Transverse colon (tissue), 4 donors: ENCODE measurements at places on chromosomes 3 and 15. TPM values are rescaled to one million over a fixed set of nuclear protein-coding genes. Genes with fewer than 3 reads are reported as not detected.

DNAH12 gene
- total RNA-seq: not detected

TTC23 gene
- 15.6 TPM for total RNA-seq

GPR160 gene
- 93.5 TPM for total RNA-seq

IREB2 gene
- total RNA-seq: 71.7 TPM

TMEM108 gene
- 0.80 TPM for total RNA-seq

GOLGA6L10 gene
- 1.2 TPM for total RNA-seq

GATM gene
- total RNA-seq: 17.8 TPM

PLCH1 gene
- total RNA-seq: 8.2 TPM

MESP2 gene
- 0.96 TPM for total RNA-seq

IMPG2 gene
- 0.32 TPM for total RNA-seq

REC114 gene
- total RNA-seq: not detected

SYNM gene
- 414 TPM for total RNA-seq

NCK1 gene
- total RNA-seq: 71.4 TPM

EPHA6 gene
- total RNA-seq: 2.2 TPM

LDHAL6B gene
- total RNA-seq: not detected

ASB14 gene
- not detected for total RNA-seq

MORC1 gene
- total RNA-seq: not detected

SI gene
- 24.8 TPM for total RNA-seq

CELF6 gene
- total RNA-seq: 12.9 TPM

MUC4 gene
- 152 TPM for total RNA-seq

CYP1A2 gene
- not detected for total RNA-seq

SEC62 gene
- 18.7 TPM for total RNA-seq

HHLA2 gene
- total RNA-seq: 226 TPM

ROPN1B gene
- total RNA-seq: not detected

ERC2 gene
- 0.41 TPM for total RNA-seq

CASR gene
- 0.37 TPM for total RNA-seq

FAM3D gene
- total RNA-seq: 334 TPM

P2RY13 gene
- 0.40 TPM for total RNA-seq

CHRD gene
- total RNA-seq: 6.4 TPM

CHP1 gene
- total RNA-seq: 818 TPM

CCDC14 gene
- 93.1 TPM for total RNA-seq

LRRC2 gene
- total RNA-seq: 2.0 TPM

TMOD2 gene
- 6.8 TPM for total RNA-seq

SPSB4 gene
- not detected for total RNA-seq

NOP10 gene
- 41.1 TPM for total RNA-seq

C3orf80 gene
- 3.7 TPM for total RNA-seq

UNC13C gene
- 0.32 TPM for total RNA-seq

CPLX3 gene
- total RNA-seq: not detected

EPHA3 gene
- 2.4 TPM for total RNA-seq

HCN4 gene
- not detected for total RNA-seq

TMEM158 gene
- 23.9 TPM for total RNA-seq

CDHR4 gene
- not detected for total RNA-seq

SLC12A1 gene
- total RNA-seq: not detected

MYZAP gene
- total RNA-seq: 24.3 TPM

POC1A gene
- total RNA-seq: not detected

SLC28A2 gene
- 11.1 TPM for total RNA-seq

SOX14 gene
- total RNA-seq: not detected

GREM1 gene
- 12.1 TPM for total RNA-seq

CYP19A1 gene
- not detected for total RNA-seq

HEXA gene
- total RNA-seq: 69.9 TPM

TBC1D23 gene
- 35.9 TPM for total RNA-seq

KIF15 gene
- total RNA-seq: 0.95 TPM

CATSPER2 gene
- 7.5 TPM for total RNA-seq

SCN11A gene
- total RNA-seq: 1.9 TPM

ALG1L2 gene
- total RNA-seq: not detected

ZIC4 gene
- not detected for total RNA-seq

VIPR1 gene
- total RNA-seq: 250 TPM

SCG3 gene
- 0.95 TPM for total RNA-seq

GPR62 gene
- total RNA-seq: not detected
